CD8-positive, alpha-beta memory T cell (primary cell): ENCODE measurements at places on chromosomes 2 and 18. TPM values are rescaled to one million over a fixed set of nuclear protein-coding genes. Genes with fewer than 3 reads are reported as not detected.

DNA sequence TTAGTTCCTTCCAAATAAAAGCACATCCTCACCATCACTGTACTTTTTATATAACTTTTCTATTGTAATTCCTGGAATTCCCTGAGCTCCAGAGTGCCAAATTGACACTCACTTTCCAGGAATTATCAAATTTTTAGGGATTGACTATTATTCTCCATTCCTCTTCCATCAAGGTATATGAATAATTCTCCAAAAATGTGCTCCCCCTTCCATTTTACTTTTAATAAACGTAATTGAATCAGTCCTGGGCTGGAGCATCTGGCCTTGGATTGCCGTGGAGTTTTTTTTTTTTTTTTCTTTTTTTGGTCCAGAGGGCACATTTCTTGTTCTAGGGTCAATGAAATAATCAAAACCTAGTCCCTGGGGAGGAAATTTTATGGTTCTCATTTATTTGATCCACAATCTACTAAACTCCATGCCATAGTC, 304.3 kb downstream of the CDCA7 start:
- no peak for DNase-seq

DNA sequence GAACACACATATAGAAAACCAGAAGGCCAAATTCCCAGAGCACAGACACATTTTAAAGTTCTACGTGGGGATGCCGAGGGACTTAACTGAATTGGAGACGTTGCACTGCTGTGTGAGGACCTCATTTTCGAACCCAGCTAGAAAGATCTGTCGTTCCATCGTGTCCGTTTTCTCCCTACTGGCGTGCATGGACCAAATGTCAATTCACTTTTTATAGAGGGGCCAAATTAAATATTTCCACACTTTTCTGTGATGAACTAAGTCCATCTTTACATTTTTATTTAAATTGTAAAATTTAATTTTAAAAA, 692 bp upstream of the TSHZ1 start:
- DNase-seq = no peak

- no peak for DNase-seq
Measured at GRCh38 chr2:37283207-37283606, 41.4 kb downstream of the PRKD3 start.

DNA sequence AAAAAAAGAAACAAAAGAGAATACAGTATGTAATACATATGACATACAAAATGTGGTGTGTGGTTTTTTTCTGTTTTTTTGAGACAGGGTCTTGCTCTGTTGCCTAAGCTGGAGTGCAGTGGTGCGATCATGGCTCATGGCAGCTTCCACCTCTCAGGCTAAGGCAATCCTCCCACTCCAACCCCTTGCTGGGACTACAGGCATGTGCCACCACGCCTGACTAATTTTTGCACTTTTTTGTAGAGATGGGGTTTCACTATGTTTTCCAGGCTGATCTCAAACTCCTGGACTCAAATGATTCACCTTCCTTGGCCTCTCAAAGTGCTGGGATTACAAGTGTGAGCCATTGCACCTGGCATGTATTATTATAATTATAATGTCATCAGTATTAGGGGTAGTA, 38.9 kb downstream of the DHX57 start:
- no peak for DNase-seq

- no peak for DNase-seq
Measured at GRCh38 chr18:70450426-70451253, 161.8 kb downstream of the SOCS6 start.

- no peak for DNase-seq
Measured at GRCh38 chr18:22546905-22547570, 129.3 kb upstream of the CTAGE1 start.

DNA sequence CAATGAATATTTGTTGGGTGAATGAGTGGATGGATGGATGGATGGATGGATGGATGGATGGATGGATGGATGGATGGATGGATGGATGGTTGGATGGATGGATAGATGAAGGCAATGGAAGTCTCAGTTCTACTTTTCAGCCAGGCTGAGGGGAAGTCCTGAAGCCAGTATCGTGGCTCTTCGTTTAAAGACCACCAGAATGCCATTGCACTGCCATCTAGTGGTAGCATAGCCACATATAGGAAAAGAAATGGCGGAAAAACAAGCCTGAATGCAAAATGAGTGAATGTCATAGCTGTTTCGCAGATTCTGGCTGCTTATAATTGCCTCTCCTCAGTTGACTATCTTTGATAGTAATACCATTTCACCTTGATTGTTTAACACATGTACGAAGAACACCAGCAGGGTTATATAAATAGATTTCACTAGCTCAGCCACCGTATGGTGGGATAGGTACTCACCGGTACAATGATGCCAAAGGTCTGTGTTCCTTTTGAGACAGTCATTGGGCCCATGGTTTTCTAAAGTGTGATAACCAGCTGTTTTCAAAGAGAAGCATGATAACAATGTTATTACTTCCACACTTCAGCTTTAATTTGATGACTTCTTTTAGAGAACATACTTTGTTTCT, 62.3 kb upstream of the GREB1L start:
- peak; percentile 13 for DNase-seq

DNA sequence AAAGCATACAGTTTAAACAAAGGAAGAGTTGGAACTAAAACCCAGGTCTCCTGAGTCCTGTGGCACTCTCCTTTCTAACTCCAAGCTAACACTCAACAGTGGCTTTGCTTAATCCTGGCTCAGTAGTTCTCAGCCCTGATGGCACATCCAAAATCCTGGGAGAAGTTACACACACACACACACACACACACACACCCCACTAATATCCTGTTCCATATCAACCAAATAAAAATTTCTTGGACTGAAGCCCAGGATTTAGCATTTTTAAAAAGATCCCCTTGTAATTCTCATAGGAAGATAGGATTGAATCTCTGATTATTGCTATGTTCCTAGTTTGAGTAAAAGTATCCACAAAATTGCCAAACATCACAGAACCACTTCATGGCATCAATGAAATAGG, 136.1 kb upstream of the RIOK3 start:
- no peak for DNase-seq

GRCh38 chr2:192126426-192126825, 68.3 kb downstream of the TMEFF2 start:
- DNase-seq = no peak

DNA sequence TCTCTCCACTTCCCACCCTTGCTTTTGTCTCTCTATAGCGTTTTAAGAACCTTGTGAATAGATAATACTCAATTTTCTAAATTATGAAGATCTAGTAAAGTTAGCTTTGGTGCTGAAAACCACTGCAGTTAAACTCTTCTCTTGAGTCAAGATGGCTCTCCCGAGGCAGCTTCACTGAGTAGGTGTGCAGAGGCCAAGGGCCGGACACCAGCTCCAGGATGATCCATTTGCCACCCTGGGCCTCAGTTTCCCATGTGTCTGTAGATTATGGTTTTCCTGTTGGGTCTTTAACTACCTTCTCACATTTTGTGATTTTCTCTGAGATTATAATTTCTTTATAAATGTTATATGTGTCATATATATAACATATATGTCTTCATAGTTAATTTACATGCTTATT, 68.5 kb upstream of the SH3RF3 start:
- no peak for DNase-seq

DNA sequence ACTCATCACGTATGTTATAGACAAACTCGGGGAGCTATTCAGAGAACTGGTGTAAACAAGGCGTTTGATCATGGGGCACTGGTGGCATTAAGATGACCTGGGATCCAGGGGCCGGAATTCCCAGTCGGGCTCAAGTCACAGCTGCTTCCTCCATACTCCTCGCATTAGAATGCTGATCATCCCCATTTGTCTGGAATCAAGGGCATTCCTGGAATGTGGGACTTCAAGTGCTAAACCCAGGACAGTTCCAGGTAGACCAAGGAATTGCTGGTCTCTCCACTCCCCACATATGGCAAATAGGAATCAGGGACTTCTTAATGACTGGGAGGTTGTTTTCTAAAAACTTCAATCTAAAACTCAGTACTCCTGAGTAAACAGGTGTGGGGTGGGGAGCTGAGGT, 355.7 kb upstream of the RAB6C start:
- DNase-seq = no peak

GRCh38 chr2:43224131-43224570, 2.3 kb downstream of the ZFP36L2 start:
- DNase-seq = peak; percentile 50

GRCh38 chr2:64626146-64626809, 27.4 kb downstream of the SERTAD2 start:
- no peak for DNase-seq

The EMX1 gene
- total RNA-seq = 0.57 TPM

The GLB1L gene
- 3.5 TPM for total RNA-seq

The CCDC121 gene
- total RNA-seq = 0.20 TPM

The LPIN2 gene
- 83.2 TPM for total RNA-seq

The SLC23A3 gene
- total RNA-seq = 2.6 TPM
